ENCODE measurements at places on chromosomes 12 and 14.
A peak's percentile ranks its signal among the peaks of the same experiment; 100 is the strongest.

GRCh38 chr12:96343347-96343954, 56.8 kb downstream of the CDK17 start:
- DNase-seq: peak; percentile 26

DNA sequence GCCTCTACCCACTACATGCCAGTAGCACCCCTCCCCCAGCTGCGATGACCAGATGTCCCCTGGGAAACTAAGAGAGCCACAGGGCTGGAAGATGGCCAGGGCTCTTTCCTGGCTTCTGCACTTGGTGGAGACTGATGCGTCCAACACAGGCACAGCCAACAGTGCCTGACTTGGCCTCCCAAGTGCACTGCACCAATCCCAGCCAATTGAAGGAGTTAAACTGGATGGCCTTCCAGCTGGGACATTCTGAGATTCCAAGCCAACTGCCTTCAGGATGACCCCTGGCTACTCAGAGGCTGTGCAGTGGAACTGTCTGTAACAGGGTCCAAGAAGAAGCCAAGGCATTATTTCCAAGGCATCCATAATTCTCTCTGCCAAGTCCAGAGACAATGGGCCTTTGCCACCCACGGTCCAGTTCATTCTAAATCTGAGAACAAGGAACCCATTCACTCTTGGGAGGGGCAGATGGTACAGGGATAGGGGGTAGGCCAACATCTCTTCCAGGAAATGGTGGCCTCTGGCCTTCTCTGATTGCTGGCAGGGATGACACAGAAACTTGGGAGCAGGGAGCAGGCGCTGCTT, 35.2 kb downstream of the PRIMA1 start:
- DNase-seq: peak; percentile 90

DNA sequence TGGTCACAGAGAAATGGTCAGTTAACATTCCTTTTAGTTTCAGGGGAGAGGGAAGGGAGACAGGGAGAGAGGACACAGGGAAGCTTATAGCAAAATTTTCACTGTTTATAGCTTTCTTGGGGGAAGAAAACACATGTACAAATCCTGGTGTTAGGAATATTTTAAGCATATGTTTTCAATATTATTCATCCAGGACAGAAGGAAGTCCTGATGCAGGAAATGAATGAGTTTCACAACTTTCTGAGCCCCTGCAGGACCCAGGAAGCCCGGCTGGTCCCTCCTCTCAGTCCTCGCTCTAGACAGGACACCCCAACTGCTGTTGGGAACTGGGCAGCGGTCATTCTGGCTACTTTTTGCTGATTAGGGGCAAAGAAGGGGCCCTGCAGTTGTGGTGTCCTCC, 71.1 kb upstream of the ZDHHC17 start:
- no peak for DNase-seq

DNA sequence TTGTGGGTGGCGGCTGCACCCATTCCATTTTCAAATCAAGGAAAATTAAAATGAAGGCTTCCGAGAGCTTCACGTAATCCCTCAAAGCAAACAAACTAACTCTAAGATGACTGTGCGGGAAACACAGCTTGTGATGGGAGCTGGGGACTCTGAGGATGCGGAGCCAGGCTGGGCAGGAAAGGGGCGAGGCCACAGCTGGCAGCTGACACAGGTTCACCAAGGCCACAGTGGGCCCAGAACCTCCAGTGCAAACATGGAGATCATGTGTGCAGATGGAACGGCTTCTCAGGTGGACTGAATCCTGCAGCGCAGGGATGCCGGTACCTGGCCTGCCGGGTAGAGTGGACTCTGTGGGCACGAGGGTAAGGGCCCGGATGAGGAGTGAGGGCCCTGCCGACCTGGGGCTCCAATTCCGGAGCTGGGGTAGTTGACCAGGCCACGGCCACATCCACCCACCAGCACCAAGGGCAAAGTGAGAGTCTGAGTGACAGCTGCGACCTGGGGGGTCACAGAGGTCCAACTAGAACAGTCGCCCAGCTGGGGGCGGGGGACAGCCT, 19.2 kb upstream of the BTBD6 start:
- no peak for DNase-seq

GRCh38 chr12:41053046-41053445, 135.1 kb upstream of the PDZRN4 start:
- DNase-seq: no peak

DNA sequence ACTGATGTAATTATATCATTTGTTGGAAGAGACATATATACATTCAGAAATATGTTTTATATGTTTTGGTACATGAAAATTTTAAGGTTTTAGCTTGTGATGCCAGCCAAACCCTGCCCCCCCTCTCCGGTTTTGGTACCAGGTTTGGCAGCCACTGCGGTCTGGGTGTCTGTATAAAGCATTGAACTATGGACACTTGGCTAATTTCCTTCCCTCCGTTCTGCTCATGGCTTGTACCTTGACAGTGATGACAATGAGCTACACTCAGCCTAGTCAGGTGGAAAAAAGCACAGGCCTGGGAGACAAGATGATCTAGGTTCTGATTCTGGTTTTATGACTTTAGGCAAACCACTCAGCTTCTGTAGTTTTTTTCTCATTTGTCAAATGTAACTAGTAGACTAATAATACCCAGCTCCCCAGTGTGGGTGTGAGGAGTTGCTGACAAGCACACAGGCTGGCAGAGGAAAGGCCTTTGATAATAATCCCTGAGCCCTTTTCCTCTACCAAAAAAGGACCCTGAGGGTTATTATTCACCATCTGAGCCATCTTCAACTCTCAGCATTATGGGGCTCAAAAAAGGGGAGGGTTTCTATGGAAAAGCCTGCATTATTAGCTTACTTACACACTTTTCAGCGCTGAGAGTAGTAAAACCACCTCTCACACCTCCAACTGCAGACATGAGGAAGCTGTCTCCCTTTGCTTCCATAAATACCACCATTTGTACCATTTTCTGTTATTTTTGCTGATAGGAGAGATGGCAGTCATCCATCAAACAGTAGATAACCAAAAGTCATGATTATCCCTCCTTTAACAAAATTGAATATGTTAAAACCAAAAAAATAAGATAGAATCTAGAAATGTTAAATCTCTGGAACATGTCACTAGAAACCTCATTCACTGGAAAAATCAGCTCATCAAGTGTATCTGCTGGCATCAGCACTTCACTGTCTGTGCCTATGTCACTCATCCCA, 76.3 kb upstream of the PSMC1 start:
- no peak for DNase-seq

DNA sequence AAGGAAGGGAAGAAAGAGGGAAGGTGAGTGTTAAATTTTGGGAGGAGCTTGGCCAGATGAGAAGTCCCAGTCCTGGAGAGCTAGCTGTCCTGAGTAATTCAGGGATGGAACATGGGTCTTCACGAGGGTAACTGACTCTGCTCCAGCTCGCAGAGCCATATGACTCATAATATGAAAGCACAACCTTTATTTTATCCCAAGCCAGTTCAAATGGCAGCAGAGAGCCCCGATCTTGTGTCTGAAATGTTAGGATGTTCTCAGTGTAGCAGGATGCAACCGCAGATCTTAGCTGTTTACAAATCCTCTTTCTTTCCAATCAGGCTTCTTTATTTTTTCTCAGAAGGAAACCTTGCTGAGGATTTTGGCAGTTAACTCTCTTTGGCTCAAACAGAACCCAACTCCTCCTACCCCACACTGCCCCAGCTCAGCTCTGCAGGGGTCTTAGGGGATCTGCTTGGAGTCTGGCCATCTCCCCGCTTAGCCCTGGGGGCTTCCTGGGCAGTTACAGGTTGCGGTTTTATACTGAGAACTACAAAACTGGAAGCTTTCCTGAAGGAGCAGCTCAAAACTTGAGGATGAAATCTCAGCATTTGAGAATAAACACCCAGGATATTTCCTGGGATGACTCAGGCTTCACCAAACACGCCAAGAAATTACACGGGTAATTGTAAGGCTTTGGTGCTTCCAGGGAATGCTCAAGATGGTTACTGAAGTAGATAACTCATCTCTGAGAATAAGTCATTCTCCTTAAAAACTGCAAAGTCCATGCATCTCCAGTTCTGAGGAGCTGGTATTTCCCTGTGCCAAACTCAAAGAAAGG, 92.5 kb downstream of the VCPKMT start:
- DNase-seq: no peak

DNA sequence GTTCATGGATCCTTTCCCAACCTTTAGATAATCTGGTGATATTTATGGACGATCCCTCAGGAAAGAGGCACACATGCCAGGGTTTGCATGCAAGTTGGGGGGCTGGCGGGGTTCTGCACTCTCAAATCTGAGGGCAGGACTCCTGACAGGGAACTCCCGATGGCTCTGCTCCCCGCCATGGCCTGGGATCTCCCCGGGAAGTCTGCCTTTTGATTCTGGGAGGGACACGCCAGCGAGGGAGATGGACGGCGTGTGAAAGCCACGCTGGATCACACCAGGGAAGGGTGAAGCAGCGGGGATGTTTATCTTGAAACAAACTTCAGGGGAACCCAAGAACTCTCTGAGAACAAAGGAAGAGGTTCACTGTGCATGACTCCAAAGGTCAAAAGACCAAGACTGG, 43.6 kb downstream of the LGMN start:
- no peak for DNase-seq

DNA sequence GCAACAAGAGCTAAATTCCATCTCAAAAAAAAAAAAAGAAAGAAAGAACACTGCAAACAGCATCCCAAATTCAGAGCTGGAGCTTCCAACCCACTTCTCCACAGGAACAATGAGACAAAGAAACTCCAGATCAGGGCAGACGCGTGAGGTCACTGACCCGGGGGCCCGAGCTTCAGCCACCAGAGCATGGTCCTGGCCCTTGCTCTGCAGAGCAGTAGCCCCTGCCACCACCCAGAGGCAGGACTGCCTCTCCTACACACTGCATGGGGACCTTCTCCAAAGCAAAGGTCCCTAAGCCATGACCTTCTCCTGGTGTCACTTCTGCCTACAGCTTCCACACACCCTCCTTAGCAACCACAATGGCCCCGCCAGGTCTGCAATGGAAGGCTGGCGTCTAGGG, 53.1 kb downstream of the CCNK start:
- DNase-seq: no peak

DNA sequence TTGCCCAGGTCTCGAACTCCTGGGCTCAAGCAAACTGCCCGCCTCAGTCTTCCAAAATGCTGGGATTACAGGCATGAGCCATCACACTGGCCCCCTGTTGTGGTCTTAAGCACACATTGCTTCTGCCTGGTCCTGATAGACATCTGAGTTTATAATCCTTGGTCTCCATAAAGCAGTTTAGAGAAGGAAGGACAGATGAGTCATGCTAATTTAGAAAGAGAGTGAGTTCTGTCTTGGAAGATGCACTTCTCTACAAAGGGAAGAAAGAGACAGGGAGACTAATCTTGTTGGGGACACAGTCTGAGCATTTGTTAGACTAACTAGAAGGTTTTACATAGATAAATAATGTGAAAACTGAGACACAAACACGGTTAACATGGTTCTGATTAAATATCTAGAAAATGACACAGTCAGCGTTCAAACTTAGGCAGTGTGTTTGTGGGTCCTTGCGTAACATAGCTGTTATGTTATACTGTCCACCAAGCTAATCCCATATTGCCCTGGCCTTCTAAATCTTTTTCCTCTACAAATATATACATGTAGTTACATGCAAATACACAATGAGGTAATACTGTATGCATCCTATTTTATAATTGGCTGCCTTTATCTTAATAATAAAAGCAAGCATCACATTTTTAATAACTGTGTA, 31.0 kb downstream of the SAMD4A start:
- DNase-seq: no peak

DNA sequence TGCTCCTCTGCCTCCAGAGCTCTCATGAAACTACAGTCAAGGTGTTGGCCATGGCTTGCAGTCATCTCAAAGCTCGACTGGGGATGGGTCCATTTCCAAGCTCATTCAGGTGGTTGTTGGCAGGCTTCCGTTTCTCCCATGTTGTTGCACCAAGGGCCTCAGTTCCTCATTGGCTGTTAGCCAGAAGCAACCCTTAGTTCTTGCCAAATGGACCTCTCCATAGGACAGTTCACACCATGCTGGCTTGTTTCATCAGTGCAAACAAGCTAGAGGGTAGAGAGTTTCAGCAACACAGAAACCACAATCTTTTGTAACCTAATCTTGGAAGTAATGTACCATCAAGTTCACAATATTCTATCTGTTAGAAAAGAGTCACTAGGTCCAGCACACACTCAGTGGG, 22.7 kb upstream of the PPM1A start:
- no peak for DNase-seq

GRCh38 chr12:71935594-71935993, 3.1 kb upstream of the TPH2 start:
- no peak for DNase-seq

DNA sequence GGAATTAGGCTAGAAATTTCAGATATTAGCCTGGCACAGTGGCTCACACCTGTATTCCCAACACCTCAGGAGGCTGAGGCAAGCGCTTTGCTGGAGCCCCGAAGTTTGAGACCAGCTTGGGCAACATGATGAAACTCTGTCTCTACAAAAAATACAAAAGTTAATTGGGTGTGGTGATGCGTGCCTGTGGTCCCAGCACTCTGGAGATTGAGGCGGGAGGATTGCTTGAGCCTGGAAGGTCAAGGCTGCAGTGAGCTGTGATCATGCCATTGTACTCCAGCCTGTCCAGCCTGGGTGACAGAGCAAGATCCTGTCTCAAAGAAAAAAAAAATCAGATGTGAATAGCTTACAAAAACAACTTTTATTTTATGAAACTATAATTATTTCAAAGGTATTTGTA, 15.1 kb downstream of the FRMD6 start:
- DNase-seq: no peak

- DNase-seq: no peak
Measured at GRCh38 chr14:92528486-92529100, 15.0 kb downstream of the RIN3 start.

GRCh38 chr12:120642121-120642520, 1.7 kb downstream of the CABP1 start:
- no peak for DNase-seq

DNA sequence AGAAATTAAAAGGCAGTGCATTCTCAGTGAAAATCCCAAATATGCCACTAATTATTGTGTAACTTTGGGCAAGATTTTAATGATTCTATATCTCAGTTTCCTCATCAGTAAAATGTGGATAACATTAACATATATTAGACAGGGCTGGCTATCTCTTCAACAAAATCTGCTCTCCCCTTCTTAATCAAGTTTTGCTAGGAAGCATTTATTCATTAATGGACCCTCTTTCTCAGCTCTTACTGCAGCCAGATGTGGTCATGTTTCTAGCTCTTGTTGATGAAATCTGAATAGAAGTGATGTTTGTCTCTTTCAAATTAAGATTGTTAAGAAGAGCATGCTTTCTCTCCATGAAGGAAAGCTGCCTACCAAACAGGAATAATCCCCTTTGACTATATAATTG, 84.4 kb upstream of the PPFIA2 start:
- no peak for DNase-seq

DNA sequence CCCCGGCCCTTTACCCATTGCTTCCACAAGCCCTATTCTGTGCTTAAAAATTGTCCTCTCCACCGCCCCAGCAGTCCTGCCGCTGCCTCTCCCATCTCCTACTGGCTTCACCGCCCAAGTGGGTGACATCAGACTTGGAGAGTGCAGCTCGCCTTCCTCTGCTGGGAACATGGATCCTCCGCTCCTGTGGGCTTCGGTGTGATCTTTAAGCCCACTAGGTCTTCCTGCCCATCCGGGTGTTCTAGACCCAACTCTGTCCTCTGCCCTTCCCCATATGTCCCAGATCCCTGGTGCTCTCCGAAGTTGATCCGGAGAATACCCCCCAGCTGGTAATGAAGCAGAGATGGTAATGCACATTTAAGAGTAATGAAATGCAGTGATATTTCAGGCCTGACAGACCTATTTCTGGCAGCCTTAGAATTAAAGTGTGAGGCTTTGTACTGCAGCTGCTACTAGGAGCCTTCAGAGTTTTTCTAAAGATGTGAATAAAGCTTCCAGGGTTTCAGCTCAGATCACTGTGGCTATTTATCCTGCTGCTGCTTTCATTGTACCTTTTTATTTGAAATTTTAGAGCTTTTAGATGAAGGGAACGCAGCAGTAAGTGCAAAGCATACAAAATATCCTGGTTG, 22.9 kb upstream of the CTDSP2 start:
- DNase-seq: peak; percentile 51
